Naive thymus-derived CD4-positive, alpha-beta T cell (primary cell): ENCODE measurements at places on chromosomes 11 and 22.
A peak's percentile ranks its signal among the peaks of the same experiment; 100 is the strongest.

GRCh38 chr22:38841635-38842034 lies 2.2 kb downstream of the NPTXR start:
- H3K27ac ChIP-seq, result no peak overlapping the region
- H3K4me3 ChIP-seq, result no peak overlapping the region
- H3K4me1 ChIP-seq, result peaks cover 14% of the 10 kb centered on the region
- H3K36me3 ChIP-seq, result no peaks in the 10 kb centered on the region
- no peaks in the 10 kb centered on the region for H3K27me3 ChIP-seq

- no peak overlapping the region for H3K27ac ChIP-seq
- DNase-seq, result no peak
- H3K36me3 ChIP-seq, result no peaks in the 10 kb centered on the region
- H3K27me3 ChIP-seq, result no peaks in the 10 kb centered on the region
Measured at GRCh38 chr11:121965330-121965729, 150.7 kb downstream of the BLID start.

DNA sequence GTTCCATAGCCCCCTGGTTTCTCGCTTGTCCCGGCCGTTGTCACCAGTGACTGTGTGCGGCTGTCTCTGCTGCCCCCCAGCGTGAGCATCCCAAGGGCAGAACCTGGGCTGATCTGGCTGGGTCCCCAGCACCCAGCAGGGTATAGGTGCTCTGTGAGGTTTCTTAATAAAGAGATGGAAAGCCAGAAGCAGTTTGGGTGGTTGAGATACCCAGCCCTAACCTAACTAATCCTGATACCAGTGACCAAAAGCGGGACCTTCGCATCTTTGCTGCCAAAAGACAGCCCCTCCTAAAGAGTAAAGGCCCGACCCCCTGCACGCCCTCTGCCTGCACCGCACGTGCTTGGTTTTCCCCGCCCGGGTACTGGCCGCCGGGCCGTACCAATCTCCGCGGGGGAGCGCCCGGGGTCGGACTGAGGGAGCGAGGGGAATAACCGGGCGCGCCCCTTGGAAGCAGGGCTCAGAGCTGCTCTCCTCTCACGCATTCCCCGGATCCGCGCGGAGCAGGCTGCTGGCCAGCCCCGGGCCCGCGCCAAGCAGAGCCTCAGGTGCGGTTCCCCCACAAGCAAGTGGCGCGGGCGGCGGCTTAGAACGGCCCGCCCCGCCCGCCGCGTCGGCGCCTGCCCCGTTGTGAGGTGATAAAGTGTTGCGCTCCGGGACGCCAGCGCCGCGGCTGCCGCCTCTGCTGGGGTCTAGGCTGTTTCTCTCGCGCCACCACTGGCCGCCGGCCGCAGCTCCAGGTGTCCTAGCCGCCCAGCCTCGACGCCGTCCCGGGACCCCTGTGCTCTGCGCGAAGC lies at the start of gene DGAT2:
DGAT2 (plus strand) TSS at position 667 of the 797 bp plus-strand sequence. CDS start 214 bp downstream, outside the sequence.
- peaks cover 5% of the 10 kb centered on the region for H3K4me1 ChIP-seq
- H3K4me3 ChIP-seq, result peak within 1 kb of the TSS; percentile 55
- no peaks in the 10 kb centered on the region for H3K36me3 ChIP-seq
- DNase-seq, result peak; percentile 59
- no peaks in the 10 kb centered on the region for H3K27me3 ChIP-seq

DNA sequence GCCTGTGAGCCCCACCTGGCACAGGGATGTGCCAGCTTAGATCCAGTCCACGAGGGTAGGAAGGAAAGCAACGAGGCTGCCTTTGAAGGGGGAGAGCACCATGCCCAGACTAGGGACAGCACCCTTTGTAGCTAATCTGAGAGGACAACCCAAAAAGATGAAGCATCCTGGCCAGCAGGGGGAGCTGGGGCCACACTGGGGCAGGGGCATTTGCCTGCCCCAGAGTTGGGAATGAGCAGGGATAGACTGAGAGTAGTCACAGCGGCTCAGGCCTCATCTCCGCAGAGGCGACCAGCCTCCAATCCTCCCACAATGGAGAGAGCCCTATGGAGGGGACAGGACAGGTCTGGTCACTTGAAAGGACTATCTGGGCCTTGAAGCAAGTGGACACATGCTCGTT lies 16.4 kb downstream of the LMO1 start:
- DNase-seq, result no peak
- no peak overlapping the region for H3K27ac ChIP-seq
- H3K4me1 ChIP-seq, result no peaks in the 10 kb centered on the region
- H3K4me3 ChIP-seq, result no peak overlapping the region

- no peak overlapping the region for H3K27ac ChIP-seq
- H3K4me1 ChIP-seq, result no peaks in the 10 kb centered on the region
- H3K4me3 ChIP-seq, result no peak overlapping the region
- no peak for DNase-seq
- H3K36me3 ChIP-seq, result no peaks in the 10 kb centered on the region
- no peaks in the 10 kb centered on the region for H3K27me3 ChIP-seq
Measured at GRCh38 chr11:30552839-30553238, 33.3 kb downstream of the MPPED2 start.

- no peaks in the 10 kb centered on the region for H3K36me3 ChIP-seq
- H3K4me3 ChIP-seq, result no peak overlapping the region
- no peaks in the 10 kb centered on the region for H3K27me3 ChIP-seq
- no peak overlapping the region for H3K27ac ChIP-seq
- H3K4me1 ChIP-seq, result no peaks in the 10 kb centered on the region
Measured at GRCh38 chr11:130710021-130710420, 206.3 kb downstream of the SNX19 start.
